ENCODE measurements at places on chromosomes 16 and 17.

- DNase-seq: no peak
Measured at GRCh38 chr17:66260275-66260674, 31.1 kb upstream of the APOH start.

GRCh38 chr17:32493976-32494513 is 7.3 kb downstream of the CDK5R1 start:
- DNase-seq: no peak

DNA sequence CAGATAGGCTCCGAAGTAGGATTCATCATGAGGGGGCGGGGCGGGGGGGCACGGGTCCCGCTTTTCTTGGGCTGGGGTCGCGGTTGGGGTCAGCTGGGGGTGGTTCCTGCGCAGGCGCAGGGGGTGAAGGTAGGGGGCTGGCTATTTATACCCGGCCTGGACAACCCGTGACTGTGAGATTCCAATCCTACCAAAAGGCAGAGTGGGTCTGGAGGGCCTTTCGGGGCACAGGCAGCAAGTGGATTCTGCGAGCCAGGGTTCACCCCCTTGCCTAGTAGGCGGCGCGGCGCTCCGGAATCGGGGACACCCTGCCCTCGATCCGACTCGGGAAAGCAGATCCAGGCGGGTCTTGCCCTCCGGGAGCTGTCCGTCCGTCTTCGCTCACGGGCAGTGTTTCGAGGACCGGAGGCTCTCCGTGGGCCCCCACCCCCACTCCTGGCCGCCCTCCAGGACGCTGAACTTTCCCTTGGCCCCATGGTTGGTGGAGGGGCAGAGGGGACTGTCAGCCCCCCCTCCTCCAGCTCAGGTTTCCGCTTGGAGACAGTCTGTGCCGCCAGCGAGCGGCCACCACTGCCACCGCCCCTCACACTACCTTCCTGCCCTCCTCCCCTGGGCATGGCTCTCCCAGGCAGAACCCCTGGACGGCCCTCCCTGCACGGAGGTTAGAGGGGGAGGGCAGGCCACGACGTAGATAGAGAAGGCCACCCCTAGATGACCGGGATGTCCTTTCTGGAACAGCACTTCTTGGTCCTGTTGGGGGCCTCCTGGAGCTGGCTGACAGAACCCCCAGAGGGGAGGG is 634 bp downstream of the SLC2A4 start:
- DNase-seq: peak; percentile 64

GRCh38 chr16:72051818-72052217 is 2.5 kb upstream of the HP start:
- DNase-seq: no peak

- no peak for DNase-seq
Measured at GRCh38 chr16:29765167-29766032, 12.7 kb upstream of the ZG16 start.

DNA sequence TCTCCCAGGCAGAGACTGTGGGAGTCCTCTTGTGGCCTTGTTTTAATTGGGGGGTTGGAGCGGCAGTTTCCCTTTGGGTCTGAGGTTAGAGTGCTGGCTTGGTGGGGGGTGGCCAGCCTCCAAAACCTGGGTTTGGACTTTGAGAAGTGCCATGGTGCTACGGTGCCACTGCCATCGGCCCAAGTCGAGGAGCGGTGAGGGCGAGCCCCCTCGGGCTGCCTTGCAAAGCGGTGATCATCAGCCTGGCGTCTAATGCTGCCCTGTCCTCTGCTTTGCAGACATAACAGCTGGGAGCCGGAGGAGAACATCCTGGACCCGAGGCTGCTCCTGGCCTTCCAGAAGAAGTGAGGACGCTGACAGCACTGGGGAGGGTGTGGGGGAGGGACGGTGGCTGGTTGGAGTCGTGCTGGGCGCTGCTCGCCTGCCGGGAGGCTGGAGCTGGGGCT is 1.2 kb downstream of the CBX2 start:
- no peak for DNase-seq

- DNase-seq: peak; percentile 30
Measured at GRCh38 chr17:29573558-29573869, 5.0 kb downstream of the TP53I13 start.

DNA sequence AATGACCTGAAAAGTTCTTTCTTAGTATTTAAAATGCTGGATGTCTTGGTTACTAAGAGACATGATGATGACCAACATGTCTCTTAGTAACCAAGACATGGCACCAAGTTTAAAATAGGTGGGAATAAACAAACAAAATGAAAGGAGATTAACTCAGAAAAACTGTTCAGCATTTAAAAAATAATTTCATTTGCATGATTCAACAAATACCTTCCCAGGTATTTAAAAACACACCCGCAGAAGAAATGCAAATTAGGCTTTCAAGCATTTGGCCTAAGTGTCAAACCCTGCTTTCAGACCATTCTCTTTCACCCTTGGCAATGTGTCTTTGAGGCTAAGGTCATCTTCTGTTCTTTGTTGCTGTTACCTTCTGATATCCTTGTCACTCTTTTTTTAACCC is 91.4 kb upstream of the CORO6 start:
- no peak for DNase-seq

DNA sequence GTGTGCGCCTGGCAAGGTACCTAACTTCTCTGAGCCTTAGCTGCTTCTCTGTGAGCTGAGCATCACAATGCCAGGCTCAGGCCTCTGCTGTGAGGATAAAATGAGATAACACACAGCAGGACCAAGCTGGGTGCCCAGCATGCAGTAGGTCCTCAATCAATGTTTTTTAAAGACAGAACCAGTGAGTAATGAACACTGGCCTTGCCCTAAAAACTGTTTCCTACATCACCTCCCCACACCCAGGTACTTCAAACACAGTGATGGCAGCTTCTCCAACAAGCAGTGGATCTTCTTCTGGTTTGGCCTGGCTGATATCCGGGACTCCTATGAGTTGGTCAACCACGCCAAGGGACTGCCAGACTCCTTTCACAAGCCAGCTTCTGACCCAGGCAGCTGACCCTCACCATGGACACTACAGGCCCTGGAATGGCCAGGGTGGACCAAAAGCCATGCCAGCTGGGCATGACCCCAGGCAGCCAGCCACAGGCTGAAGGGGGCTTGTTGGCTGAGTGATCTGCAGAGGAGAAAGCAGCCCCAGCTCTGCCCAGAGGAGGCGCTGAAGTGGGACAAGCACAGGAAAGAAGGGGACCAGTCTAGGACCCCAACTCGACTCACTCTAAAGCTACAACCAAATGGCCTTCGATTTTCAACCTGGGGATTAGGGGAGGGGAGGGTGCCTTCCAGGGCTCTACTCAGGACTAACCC is 3.9 kb downstream of the NAGS start:
- peak; percentile 53 for DNase-seq

DNA sequence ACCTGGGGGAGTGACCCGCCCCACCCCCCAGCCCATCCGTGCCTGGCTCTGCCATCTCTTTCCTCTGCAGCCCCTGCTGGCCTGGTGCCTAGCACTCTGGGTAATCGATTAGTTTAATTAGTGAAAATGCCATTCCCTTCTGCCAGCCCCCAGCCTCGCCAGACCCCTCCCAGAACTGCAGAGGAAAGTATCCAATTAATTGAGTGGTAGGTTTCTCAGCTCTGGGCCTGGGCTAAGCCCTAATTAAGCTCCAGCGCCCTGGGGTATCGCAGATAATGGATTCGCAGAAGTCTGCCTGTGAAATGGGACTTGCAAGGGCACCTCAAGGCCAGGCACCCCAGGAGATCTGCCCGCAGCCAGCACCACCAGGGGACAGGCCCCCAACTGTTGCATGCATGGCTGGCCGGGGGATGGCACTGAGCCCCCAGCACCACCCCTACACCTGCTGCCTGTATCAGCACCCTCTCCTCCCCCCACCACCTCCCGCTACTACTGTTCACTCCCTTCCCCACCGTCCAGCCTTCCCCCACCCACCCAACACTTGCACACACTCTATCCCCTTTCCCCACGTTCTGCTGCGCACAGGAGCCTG is 19.7 kb upstream of the SPPL2C start:
- no peak for DNase-seq

DNA sequence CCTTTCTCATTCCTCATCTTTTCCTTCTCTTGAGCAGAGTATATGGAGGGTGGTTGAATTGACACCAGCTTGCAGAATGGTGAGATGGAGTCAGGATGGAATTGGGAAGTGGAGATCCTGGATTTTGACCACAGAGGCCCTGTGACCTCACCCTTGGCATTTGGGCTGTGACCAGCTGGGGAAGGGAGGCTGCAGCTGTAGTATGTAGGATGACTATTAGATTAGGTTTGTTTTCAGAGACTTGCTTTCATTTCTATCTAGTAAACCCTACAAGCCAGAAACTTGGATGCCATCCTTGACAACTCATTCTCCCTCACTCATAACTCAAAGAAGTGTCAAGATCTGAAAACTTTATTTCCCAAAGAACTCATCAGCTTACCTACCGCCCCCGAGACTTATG is 5.9 kb downstream of the GNGT2 start:
- DNase-seq: no peak

DNA sequence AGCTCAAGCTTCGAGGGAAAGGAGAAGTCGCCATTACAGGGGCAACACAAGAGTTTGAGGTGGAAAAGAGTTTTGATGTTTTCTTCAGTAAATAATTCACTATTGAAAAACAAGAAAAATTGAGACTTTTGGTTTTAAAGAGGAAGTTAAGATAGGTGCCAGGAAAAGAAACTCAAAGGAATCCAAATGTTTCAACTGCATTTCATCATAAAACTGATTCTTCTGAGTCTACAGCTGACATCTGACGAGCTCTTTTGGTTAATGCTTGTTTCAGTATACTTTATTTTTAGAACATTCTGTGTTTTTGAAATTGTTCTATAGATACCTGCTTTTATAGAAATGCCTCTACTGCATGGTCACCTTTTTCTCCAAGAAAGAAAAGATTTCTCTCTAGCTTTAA is 54.0 kb downstream of the ERN1 start:
- no peak for DNase-seq

Data from H9 (cell line).